ENCODE measurements at places on chromosomes 16 and 17.
A peak's percentile ranks its signal among the peaks of the same experiment; 100 is the strongest.

DNA sequence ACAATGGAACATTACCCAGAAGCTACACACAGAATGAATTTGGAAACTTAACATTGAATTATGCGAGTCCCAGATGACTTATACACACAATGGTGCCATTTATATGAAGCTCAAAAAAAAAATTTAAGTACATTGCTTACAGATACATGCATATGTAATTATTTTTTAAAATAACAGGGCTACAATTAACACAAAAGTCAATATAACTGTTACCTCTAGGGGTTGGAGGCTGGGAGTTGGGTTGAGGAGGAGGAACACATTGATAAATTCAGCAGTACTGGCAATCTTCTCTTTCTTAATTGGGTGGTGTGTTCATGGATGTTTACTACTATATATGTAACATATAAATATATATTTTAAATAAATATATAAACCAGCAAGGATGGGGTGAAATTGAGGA, 1.1 kb downstream of the ZNF23 start:
- DNase-seq: no peak

GRCh38 chr17:73091770-73092522, 542 bp downstream of the SLC39A11 start:
- DNase-seq: no peak

- DNase-seq: no peak
Observed at GRCh38 chr17:81498953-81499600, 13.5 kb downstream of the ACTG1 start.

- no peak for DNase-seq
Observed at GRCh38 chr16:35409503-35409902, 1950.1 kb downstream of the TP53TG3F start.

DNA sequence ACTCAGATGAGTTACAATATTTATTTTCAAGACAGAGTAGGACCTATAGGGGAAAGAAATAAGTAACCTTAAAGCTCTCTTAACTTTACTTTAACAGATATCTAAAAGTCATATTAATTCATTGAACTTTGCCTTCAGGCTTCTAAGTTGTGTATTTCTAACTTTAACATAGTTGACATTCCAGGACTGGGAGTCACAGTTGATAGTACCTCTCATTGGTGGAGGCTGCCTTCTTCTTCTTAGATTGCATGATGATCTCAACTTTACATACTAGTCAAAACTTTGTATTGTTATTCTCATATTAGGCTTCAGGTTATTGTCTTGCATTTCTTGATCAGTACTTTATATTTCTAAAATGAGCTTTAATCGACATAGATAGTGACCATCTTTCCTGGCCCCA, 350.1 kb upstream of the KIF2B start:
- DNase-seq: no peak

DNA sequence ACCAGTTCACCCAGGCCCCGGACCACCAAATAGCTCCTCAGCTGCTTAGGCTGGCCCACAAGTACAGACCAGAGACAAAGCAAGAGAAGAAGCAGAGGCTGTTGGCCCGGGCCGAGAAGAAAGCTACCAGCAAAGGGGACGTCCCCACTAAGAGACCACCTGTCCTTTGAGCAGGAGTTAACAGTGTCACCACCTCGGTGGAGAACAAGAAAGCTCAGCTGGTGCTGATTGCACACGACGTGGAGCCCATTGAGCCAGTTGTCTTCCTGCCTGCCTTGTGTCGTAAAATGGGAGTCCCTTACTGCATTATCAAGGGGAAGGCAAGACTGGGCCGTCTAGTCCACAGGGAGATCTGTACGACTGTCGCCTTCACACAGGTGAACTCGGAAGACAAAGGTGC, 15.4 kb downstream of the FOXF1 start:
- DNase-seq: no peak

GRCh38 chr16:65392806-65393565, 271.1 kb upstream of the CDH11 start:
- DNase-seq: no peak

DNA sequence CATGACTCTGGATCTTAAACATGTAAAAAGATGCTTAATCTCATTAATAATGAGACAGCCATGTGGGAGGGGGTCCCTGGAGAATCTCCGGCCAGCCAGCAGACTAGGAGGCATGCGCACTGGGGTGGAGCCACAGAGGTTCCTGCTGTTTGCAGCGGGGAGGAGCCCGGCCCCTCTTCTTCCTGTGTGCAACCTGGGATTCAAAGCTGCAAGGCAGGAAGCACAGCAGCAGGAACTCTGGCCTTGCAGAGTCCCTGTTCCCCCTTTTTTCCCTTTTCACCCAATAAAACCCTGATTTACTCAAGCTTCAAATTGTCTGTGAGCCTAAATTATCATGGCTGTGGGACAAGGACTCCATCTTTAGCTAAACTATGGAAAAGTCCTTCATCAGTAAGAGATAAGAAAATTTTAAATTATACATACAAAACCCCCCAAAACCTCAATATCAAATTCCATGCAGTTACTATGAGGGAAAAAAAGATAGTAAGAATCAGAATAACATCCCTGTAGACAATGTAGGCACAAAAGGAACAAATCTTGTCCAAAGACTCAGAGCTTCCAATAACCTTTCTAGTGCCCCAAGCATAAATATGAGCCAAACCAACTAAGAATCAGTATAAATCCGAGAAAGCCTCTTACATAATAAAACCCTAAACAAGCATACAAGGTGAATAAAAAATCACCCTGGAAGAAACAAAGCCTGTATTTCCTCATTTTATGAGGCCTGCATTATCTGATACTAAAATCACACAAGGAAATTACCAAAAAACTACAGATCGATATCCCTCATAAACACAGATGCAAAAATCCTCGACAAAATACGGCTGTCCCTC, 12.1 kb downstream of the CFDP1 start:
- DNase-seq: no peak

GRCh38 chr17:40720899-40721298, 17.3 kb upstream of the KRT24 start:
- no peak for DNase-seq

GRCh38 chr17:53527473-53527872, 295.3 kb upstream of the KIF2B start:
- DNase-seq: no peak

GRCh38 chr17:79235808-79236207, 161.2 kb downstream of the ENGASE start:
- DNase-seq: no peak

DNA sequence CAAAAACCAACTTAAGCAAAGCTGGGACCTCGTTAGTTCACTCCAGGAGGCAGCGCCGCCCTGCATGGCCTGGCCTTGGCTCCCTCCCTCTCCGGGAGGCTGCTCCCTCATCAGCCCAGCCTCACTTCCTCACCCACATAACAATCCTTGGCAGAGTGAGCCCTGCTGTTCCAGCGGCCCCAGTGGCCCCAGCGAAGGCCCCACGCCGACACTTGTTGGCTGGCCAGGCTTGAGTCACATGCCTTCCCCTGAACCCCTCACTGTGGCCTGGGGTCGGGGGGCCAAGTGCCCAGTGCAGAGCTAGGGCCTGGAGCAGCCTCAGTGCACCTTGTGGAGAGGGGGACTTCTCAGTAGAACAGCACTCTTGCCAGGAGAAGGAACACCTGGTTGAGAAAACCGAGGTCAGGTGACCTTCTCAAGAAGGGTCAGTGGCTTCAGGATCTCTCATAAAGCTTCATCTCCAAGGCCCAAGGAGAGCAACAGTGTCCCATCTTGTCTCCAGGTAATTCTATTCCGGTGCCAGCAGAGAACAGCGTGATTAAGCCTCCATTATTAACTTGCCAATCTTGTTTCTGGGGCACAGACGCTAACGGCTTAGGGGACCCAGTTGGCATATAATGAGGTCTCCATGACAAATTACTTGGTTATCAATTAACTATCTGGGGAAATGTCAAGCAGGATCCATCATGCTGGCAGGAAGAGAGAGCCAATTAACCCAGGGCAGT, 26.8 kb downstream of the ENDOV start:
- DNase-seq: no peak

DNA sequence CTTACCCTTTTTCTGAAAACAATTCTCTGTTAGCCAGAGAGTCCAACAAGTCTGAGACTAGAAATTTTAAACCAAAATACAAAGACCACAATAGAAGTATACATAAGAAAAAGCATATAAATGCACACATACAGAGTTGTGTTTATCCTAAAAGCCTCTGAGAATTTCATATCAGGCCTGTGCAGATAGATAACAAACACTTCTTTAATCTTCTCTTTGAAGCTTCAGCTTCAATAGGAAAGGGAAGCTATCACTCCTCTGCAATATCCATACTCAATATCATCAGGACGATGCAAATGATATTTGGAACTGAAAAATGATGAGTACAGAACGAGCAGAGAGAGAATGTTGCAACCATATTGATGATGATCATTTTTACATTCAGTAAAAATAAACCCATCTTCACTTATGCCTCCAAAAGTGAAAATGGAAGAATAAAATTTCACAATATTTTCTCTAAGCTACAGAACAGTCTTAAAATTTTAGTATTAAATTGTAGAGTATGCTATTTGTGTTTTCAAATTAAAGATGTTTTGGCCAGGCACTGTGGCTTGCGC, 61.6 kb downstream of the SKAP1 start:
- DNase-seq: no peak

GRCh38 chr17:43020789-43021740, 1.1 kb downstream of the VAT1 start:
- peak; percentile 30 for DNase-seq

GRCh38 chr17:20189979-20190378, 180.8 kb downstream of the SPECC1 start:
- no peak for DNase-seq

- DNase-seq: no peak
Observed at GRCh38 chr17:1312261-1312870, 32.9 kb downstream of the TRARG1 start.

DNA sequence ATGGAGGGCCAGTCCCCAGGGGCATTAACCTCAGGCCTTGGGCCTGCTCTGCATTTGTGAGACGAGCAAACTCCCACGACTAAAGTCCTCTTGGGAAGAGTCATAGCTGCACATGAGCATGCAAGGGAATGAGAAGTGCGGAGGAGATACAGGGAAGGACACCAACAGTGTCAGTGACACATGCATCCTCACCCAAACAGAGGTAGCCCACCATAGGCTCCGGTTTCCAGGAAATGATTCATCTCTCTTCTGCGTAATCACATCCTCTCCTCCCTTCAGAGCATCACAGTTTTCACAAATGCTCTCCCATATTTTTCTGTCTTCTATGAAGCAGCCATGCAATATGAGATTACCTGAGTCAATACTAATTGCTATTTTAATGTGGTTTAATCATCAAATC, 725.7 kb upstream of the GOT2 start:
- no peak for DNase-seq

- DNase-seq: no peak
Observed at GRCh38 chr17:16419074-16419928, 3.9 kb downstream of the TRPV2 start.

GRCh38 chr17:53462393-53462811, 360.3 kb upstream of the KIF2B start:
- DNase-seq: no peak

GRCh38 chr16:31487720-31488467, 5.0 kb downstream of the SLC5A2 start:
- peak; percentile 76 for DNase-seq

DNA sequence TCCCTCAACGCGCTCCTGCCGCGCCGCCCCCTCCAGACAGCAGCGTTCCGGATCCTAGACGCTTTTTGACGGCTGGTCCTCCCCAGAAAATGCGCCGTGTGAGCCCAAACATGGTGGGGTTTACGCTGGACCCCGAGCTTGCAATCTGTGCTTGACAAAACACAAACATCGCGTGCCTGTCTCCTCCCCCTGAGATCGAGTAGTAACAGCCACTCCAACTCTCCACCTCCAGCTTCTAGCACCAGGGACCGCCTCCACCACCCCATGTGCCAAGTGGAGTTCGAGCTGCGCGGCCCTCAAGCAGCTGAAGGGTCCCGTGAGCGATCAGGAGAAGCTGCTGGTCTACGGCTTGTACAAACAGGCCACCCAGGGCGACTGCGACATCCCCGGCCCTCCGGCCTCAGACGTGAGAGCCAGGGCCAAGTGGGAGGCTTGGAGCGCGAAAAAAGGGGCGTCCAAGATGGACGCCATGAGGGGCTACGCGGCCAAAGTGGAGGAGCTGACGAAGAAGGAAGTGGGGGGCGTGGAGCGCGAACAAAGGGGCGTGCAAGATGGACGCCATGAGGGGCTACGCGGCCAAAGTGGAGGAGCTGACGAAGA, 656 bp upstream of the GEMIN4 start:
- DNase-seq: no peak

- DNase-seq: peak; percentile 27
Observed at GRCh38 chr17:68437979-68438822, 19.1 kb downstream of the WIPI1 start.

DNA sequence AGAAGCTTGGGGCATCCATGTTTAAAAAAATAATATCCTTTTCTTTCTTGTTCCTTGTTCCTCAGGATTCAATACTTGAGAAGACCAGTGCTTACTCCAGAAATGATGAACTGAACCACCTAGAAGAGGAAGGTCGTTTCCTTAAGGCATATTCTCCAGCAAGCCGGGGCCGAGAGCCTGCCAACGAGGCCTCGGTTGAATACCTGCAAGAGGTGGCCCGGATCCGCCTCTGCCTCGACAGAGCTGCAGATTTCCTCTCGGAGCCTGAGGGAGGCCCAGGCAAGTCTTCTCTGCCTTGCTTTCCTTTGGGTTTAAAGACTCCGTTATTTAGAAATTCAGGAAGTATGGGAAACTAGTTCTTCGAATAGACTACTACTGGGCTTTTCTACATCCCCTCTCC, 42.5 kb upstream of the ENDOV start:
- no peak for DNase-seq

DNA sequence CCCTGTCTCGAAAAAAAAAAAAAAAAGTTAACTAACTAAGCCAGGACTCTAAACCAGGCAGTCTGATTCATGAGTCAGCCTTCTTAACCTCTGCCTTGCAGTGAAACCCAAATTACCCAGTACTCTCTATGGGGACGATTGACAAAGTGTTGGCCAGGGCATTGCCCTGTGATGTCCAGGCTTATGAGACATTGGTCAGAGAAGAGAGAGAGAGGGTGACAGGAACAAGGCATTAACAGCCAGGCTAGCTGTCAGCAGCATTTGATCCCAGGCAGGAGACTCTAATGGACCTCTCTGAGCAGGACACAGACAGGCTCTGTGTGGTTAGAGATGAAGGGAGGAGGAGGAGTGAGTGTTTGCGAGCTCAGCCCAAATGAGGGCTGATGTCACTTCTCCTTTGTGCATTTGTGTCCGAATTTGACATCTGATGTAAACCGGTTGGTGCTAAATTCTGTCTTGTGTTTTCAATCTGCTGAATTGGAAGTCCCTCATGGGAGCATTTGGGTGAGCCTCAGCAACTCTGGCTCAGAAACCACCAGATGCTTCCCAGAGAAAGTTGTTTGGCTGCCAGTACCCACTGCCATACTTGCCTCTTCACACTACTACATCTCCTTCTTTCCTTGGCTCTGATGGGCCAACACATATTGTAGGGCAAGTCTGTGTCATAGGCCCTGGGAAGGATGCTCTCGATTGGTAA, 4.3 kb upstream of the MYL4 start:
- peak; percentile 59 for DNase-seq

GRCh38 chr16:1989209-1990100, at the start of gene SYNGR3:
Gene SYNGR3 (plus strand): TSS chr16:1989970. CDS start chr16:1990103, 133 bp downstream.
- no peak for DNase-seq

DNA sequence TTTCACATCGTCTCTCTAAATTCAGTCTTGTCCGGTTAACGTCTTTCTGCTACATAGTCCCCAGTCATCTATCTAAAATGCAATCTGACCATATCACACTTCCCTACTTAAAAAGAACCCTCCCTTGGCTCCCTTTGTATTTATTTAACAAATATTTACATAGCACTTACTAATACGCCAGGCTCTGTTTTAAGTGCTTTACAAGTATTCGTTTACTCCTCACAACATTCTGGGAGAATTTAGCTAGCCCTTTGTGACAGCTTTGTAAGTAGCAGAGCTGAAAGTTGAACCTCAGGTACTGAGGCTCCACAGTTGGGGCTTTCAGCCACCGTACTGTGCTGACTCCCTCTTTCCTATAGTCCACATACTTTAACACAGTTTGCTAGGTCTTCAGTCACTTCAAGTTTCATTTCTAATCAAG, 9.2 kb downstream of the PAFAH1B1 start:
- DNase-seq: no peak

Measured in T-cell (primary cell).